Glutamatergic neuron (in vitro differentiated cells): ENCODE measurements at places on chromosomes 7 and 10. TPM values are rescaled to one million over a fixed set of nuclear protein-coding genes. Genes with fewer than 3 reads are reported as not detected.

The OR2A42 gene
- not detected for total RNA-seq

The ADAM12 gene
- total RNA-seq = 18.4 TPM

GRCh38 chr10:133276435-133277201, at the start of gene ADAM8:
ADAM8 (minus strand) TSS chr10:133276868; CDS start chr10:133276817, 51 bp downstream.
- H3K27me3 ChIP-seq = peaks cover 2% of the 10 kb centered on the region
- H3K4me1 ChIP-seq = peaks cover 6% of the 10 kb centered on the region
- no peak within 1 kb of the TSS for H3K4me3 ChIP-seq
- no peak within 1 kb of the TSS for H3K27ac ChIP-seq
- H3K36me3 ChIP-seq = no peaks in the 10 kb centered on the region

The ZFAND4 gene
- total RNA-seq = 33.0 TPM

- no peaks in the 10 kb centered on the region for H3K36me3 ChIP-seq
- peaks cover 10% of the 10 kb centered on the region for H3K4me1 ChIP-seq
- DNase-seq = no peak
- no peak overlapping the region for H3K4me3 ChIP-seq
- H3K27me3 ChIP-seq = peaks cover 4% of the 10 kb centered on the region
- no peak overlapping the region for H3K27ac ChIP-seq
Observed at GRCh38 chr10:118955951-118956801, 73.3 kb upstream of the NANOS1 start.

- H3K27me3 ChIP-seq = peaks cover 8% of the 10 kb centered on the region
- no peak overlapping the region for H3K27ac ChIP-seq
- no peak for DNase-seq
- no peak overlapping the region for H3K4me3 ChIP-seq
Observed at GRCh38 chr10:1542941-1543340, 194.4 kb downstream of the ADARB2 start.

DNA sequence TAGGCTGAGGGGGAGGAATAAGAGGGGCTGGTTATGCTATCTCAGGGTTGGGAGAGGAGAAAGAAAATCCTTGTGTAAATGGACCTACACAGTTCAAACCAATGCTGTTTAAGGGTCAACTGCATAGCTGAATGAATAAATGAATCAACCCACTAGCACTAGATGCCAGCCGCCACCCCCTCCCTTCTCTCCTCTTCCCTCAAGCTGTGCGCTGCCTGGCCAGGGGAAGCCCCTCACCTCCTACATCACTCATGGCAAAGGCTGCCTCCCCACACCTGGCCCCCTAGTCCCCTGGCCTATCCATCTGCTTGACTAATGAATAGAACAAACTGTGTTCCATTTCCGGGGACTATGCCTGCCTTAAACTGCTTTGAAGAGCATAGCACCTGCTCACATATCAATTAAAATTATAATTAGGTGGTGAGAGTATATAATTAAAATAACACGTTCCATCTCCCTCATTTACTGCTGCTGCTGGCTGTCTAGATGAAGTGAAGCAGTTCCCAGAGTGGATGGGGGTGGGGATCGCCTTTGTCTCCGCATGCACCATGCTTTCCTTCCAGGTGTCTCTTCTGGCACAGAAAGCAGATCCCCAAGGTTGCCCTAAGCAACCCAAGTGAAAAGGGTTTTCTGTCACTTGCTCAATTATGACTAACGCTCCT, 32.6 kb downstream of the GRID1 start:
- H3K36me3 ChIP-seq = no peaks in the 10 kb centered on the region
- H3K4me3 ChIP-seq = no peak overlapping the region
- peaks cover 14% of the 10 kb centered on the region for H3K27me3 ChIP-seq
- H3K27ac ChIP-seq = no peak overlapping the region
- H3K4me1 ChIP-seq = no peaks in the 10 kb centered on the region

DNA sequence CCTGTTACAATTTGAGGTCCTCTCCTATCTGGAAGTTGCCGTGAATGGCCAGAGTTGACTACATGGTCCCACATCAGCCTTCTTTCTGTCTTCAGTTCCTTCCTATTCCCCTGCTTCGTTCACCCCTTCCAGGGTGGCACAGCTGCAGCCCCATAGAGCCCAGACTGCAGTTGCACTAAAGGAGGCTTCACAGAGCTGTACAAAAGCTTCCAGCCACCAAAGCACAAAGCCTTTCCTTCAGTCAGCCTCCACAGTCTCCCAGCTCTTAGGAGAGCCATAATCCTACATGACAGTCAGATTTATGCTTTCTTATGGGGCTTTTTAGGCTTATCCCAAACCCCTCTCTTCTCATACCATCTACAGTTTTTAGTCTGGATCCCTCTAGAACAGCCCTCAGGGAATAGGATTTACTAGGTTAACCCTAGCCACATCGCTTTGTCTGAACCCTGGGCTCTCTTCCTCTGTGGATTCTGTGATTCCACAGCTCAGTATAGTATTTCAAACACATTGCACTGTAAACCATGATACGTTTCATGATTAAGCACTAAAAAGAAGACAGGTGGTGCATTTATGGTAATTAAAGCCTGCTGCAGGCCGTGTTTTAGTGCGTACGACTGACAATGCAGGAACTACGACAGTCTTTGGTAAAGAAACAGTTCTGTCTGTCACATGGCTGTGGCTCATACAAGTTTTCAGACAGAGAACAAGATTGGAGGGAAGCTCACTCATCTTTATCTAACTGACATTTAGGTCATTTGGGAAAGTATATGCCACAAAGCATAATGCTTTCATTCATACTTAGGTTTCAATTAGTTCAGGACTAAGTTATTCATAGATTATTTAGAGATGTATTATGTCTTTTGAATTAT, 208.3 kb upstream of the KMT2E start:
- no peak for DNase-seq
- H3K4me1 ChIP-seq = no peaks in the 10 kb centered on the region
- no peak overlapping the region for H3K27ac ChIP-seq
- H3K4me3 ChIP-seq = no peak overlapping the region

The STOX1 gene
- 0.47 TPM for total RNA-seq

The STAMBPL1 gene
- 4.4 TPM for total RNA-seq

DNA sequence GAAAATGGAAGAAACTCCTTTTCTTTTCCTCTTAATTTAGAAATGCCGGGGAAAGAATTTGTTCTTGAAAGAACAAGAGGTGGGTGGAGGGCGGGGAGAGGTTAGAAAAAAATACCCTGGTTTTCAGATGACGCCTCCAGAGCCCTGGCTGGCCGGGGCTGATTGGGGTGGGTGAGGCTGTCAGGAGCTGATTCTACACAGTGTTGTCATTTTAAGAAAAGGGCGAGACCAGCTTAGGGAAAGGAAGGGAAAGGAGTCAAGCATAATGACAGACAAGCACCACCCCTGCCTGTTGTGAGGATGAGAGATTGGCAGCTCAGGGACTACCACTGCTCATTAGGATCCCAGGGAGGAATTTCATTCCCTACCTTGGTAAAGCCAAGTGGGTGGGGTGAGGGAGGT, 9.9 kb upstream of the FAM180A start:
- no peak overlapping the region for H3K4me3 ChIP-seq
- DNase-seq = no peak
- H3K27ac ChIP-seq = no peak overlapping the region
- peaks cover 4% of the 10 kb centered on the region for H3K27me3 ChIP-seq
- H3K36me3 ChIP-seq = peaks cover 9% of the 10 kb centered on the region

- H3K27ac ChIP-seq = no peak overlapping the region
- H3K27me3 ChIP-seq = peaks cover 7% of the 10 kb centered on the region
- no peak overlapping the region for H3K4me3 ChIP-seq
- DNase-seq = no peak
Observed at GRCh38 chr7:76066716-76067503, 19.0 kb downstream of the MDH2 start.

The EEPD1 gene
- total RNA-seq = 63.9 TPM

GRCh38 chr10:101054351-101054750, 7.4 kb upstream of the KAZALD1 start:
- no peak overlapping the region for H3K4me3 ChIP-seq
- peaks cover 10% of the 10 kb centered on the region for H3K27me3 ChIP-seq
- no peak for DNase-seq
- H3K4me1 ChIP-seq = peaks cover 5% of the 10 kb centered on the region
- no peak overlapping the region for H3K27ac ChIP-seq

DNA sequence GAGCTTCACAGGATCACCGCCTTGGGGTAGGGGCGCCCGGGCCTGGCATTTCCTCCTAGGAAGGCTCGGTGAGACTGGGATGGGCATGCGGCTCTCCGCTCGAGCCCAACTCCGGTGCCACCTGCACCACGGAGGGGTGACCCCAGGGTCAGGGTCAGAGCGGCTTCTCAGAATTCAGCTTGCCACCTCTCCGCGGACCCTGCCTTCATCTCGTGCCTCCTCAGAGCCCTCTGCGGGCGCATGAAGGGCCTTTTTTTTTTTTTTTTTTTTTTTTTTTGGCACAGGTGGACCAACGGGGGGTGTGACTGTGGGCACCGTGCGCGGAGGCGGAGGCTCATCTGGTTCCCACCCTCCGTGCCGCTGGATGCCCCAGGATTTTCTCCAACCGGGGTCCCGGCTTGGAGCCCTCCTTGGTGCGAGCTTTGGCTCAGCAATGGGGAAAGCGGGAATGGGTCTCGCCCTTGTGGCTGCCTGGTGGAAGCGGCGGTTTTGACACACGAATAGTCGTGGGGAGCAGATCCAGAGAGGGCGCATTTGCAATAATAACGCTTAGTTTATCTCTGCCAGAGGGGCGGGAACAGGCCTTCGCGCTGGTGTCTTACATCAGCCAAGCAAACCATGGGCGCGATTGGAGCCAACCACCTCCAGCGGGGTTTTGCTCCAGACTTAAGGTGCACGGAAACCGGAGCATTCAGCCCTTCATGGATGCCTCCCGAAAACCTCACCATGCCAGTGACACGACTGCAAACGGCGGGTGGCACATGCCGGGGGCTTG, 5.0 kb upstream of the TNRC18 start:
- peaks cover 11% of the 10 kb centered on the region for H3K4me1 ChIP-seq
- H3K27ac ChIP-seq = peak overlapping the region; percentile 70
- H3K4me3 ChIP-seq = peak overlapping the region; percentile 96
- H3K36me3 ChIP-seq = peaks cover 5% of the 10 kb centered on the region
- DNase-seq = peak; percentile 49
- peaks cover 29% of the 10 kb centered on the region for H3K27me3 ChIP-seq

GRCh38 chr7:79529214-79529880, 75.9 kb upstream of the MAGI2 start:
- H3K27ac ChIP-seq = no peak overlapping the region
- peaks cover 8% of the 10 kb centered on the region for H3K4me1 ChIP-seq
- no peak overlapping the region for H3K4me3 ChIP-seq
- H3K27me3 ChIP-seq = no peaks in the 10 kb centered on the region
- H3K36me3 ChIP-seq = no peaks in the 10 kb centered on the region
- no peak for DNase-seq

DNA sequence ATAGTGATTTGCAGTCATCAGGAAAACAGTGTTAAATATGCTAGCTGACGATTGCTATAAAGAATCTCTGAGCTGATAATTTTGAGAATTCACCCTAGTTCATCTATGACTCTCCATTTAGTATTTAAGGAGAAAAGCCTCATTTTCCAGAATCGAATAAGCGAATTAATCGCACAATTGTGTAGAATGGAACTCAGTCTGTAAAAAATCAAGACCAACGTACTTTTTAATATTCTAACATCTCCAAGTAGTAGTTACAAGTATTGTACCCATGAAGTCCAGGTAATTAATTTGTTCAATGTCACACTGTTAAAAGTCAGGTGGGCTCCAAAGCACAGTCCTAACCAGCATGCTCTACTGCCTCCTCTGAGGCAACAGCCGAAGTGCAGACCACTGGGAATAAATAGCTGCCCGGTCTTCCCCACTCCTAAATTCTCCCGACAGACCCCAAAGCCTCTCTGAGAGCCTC, 380 bp upstream of the AGBL3 start:
- peak overlapping the region; percentile 92 for H3K27ac ChIP-seq
- H3K4me1 ChIP-seq = no peaks in the 10 kb centered on the region
- H3K27me3 ChIP-seq = peaks cover 2% of the 10 kb centered on the region
- peak overlapping the region; percentile 96 for H3K4me3 ChIP-seq
- H3K36me3 ChIP-seq = no peaks in the 10 kb centered on the region

DNA sequence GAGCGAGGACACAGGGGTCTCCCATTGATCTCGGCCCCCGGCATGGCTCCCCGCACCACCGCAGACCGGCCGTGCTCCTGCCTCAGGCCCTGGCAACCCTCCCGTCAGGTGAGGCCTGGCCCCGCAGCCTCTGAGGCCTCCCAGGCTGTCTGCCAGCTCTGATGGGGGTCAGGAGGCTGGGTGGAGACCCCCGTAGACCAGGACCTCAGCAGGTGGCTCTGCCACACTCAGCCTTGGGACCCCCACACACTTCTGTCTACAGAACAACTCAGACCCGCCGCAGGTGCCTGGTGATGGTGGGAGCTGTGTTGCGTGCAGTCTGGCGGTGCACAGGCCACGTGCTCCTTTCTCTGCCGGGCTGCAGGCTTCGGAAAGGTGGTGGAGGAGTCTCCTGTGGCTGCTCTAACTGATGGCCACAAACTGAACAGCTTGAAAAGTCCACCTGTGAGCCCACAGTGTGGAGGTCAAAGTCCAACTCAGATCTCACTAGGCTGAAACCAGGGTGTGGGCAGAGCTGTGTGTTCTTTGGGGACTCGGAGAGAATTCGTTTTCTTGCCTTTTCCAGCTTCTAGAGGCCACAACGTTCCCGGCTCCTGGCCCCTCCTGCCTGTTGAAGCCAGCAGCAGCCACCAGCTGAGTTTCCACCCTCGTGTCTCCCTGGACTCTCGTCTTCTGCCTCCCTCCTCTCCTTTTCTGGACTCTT, 62.5 kb downstream of the PWWP2B start:
- DNase-seq = no peak
- no peak overlapping the region for H3K4me3 ChIP-seq
- no peaks in the 10 kb centered on the region for H3K4me1 ChIP-seq
- no peaks in the 10 kb centered on the region for H3K36me3 ChIP-seq

- peaks cover 2% of the 10 kb centered on the region for H3K27me3 ChIP-seq
- H3K36me3 ChIP-seq = no peaks in the 10 kb centered on the region
- peaks cover 10% of the 10 kb centered on the region for H3K4me1 ChIP-seq
- no peak overlapping the region for H3K4me3 ChIP-seq
Observed at GRCh38 chr10:14356921-14357320, 26.2 kb upstream of the FRMD4A start.

DNA sequence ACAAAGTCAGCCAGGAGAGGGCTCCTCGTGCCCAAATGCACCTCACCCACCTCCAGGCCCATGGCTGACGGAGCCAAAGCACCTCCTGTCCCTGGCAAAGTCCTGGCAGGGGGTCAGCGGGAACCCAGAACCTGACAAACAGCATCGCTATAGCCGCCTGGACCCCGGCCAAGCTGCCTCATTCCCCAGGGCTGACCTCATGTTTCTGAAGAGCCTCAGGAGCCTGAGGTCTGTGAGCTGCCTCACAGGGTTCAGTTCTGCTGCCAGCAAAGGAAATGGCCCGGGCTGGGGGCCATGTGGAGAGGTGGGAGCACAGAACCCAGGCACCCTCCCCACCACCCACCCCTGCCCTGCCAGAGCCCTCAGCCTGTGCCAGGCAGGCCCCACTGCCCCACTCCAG, 4.2 kb upstream of the NANOS1 start:
- H3K4me1 ChIP-seq = peaks cover 24% of the 10 kb centered on the region
- H3K27me3 ChIP-seq = peaks cover 6% of the 10 kb centered on the region

DNA sequence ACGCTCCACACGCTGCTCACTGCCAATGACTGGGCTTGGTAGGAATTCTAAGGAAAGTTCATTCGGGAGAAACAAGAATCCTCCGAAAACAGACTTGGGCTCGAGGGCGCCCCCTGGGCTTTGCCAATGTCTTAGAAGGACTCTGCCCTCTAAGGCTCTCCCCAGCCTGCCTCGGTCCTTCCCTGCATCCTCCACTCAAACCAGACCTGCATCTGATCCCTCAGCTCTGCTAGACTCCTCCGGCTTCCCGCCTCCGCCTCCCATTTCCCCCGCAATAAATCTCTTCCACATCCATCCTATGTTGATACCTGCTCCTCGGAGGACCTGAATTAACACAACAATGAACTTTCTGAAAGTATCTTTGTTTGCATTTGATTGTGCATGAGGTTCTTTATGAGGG, 177.6 kb downstream of the PLPP4 start:
- no peaks in the 10 kb centered on the region for H3K27me3 ChIP-seq
- peaks cover 2% of the 10 kb centered on the region for H3K4me1 ChIP-seq
- H3K4me3 ChIP-seq = no peak overlapping the region
- H3K36me3 ChIP-seq = no peaks in the 10 kb centered on the region
- H3K27ac ChIP-seq = no peak overlapping the region
